Effector memory CD4-positive, alpha-beta T cell (primary cell): ENCODE measurements at places on chromosomes 2 and 18.

- no peaks in the 10 kb centered on the region for H3K27me3 ChIP-seq
- no peaks in the 10 kb centered on the region for H3K36me3 ChIP-seq
- no peak overlapping the region for H3K4me3 ChIP-seq
- H3K4me1 ChIP-seq: no peaks in the 10 kb centered on the region
- H3K27ac ChIP-seq: no peak overlapping the region
These were observed 799.7 kb upstream of the ACVR2A start for GRCh38 chr2:147045113-147045512.

DNA sequence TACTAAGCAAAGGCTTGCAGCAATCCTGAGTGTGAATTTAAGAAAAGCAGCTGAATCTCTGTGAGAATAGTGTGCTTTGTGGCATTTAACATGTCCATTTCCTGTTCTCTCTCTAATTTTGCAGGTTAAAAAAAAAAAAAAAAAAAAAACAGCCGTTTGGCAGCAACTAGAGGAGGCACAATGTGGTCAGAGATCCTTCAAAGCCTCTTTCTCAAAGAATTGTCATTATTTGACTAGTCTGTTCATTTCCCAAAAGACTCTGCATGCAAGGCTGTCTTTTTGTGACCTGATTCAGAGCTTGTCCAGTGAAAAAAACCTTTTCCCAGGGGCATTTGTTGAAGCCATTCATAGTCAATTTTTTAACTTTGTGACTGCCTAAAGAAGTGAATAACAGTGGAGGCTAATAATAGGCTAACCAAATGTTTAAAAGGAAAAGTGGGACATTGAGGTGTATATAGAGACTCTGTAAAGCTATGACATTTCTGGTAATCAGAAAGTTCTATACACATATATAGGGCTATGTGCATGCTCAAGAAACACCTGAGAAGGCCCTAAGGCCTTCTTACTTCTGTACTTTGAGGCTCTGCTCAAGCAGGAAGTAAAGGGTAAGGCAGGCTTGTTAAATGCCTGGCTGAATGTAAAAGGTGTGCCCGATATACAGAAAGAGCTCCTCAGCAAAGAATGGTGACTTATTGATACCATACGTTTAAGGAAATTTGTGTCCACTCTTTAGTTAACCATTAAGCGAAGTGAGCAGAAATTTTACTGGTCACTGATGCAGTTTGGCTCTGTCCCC is 289.6 kb upstream of the RAB6C start:
- H3K36me3 ChIP-seq: no peaks in the 10 kb centered on the region
- no peak overlapping the region for H3K4me3 ChIP-seq
- no peak for DNase-seq
- no peak overlapping the region for H3K27ac ChIP-seq

GRCh38 chr2:129101186-129101585 is 782.5 kb upstream of the HS6ST1 start:
- no peak overlapping the region for H3K27ac ChIP-seq
- H3K36me3 ChIP-seq: no peaks in the 10 kb centered on the region
- DNase-seq: no peak
- H3K4me3 ChIP-seq: no peak overlapping the region

DNA sequence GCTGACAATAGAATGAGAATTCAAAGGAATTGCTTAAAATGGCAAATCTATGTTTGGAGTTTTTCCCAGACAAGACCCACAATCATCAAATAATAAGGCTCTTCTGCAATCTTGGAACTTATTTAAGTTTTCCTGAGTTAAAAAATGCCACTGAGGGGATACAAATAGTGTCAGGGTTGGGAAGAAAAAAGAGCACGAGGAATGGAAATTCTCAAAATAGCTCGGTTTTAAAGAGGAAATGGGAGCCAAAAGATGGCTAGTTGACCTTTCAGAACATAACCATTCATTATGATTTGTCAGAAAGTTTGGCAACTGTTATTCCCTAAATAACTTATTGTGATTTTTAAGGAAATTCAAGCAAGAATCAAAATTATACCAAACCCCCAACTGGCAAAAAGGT is 127.7 kb downstream of the RAPGEF4 start:
- H3K27me3 ChIP-seq: no peaks in the 10 kb centered on the region
- H3K4me3 ChIP-seq: no peak overlapping the region
- no peak overlapping the region for H3K27ac ChIP-seq
- H3K36me3 ChIP-seq: no peaks in the 10 kb centered on the region

DNA sequence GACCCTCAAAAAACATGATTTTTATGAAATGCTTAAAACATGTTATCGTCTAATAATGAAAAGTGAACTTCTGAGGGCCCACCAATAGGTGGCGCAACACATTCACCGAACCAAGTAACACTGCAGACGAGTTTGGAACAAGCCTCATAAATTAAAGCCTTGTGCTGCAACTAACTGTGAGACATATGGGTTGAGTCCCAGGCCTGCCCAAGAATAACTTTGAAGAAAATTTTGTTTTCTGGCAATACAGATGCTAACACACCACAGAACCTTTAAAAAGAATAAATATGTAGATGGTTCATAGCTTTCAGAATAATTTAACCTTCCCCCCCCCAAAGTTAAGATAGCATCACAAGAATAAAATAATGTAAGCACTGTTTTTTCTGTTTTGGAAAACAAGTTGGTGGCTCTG is 285.9 kb downstream of the RNF144A start:
- no peaks in the 10 kb centered on the region for H3K36me3 ChIP-seq
- no peak overlapping the region for H3K4me3 ChIP-seq
- no peaks in the 10 kb centered on the region for H3K4me1 ChIP-seq
- H3K27ac ChIP-seq: no peak overlapping the region
- DNase-seq: peak; percentile 13

DNA sequence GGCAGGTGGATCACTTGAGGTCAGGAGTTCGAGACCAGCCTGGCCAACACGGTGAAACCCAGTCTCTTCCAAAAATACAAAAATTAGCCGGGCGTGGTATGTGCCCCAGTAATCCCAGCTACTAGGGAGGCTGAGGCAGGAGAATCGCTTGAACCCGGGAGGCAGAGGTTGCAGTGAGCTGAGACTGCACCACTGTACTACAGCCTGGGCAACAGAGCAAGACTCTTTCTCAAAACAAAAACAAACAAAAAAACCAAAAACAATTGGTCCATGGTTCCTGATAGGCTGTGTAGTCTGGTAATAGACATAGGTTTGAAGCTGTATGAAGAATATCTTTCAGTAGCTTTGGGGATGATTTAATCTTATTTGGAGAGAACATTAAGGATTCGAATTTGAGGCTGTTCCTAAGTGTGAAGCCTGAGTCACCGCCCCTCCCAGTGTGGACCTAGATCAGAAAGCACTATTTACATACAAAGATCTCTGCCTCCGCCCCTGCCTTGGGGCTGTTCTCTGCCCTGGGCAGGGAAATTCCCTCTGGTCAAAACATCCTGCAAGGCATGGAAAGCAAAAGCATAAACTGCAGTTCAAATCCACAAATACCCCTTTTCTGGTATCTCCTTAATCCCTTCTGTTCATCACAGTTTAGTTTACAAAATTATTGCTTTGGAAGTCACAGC is 52.8 kb upstream of the PMAIP1 start:
- DNase-seq: no peak
- no peaks in the 10 kb centered on the region for H3K4me1 ChIP-seq
- H3K27ac ChIP-seq: no peak overlapping the region
- no peaks in the 10 kb centered on the region for H3K27me3 ChIP-seq
- no peak overlapping the region for H3K4me3 ChIP-seq

GRCh38 chr2:179525340-179525739 is 260.7 kb upstream of the SESTD1 start:
- no peaks in the 10 kb centered on the region for H3K36me3 ChIP-seq
- H3K27me3 ChIP-seq: no peaks in the 10 kb centered on the region
- no peak overlapping the region for H3K27ac ChIP-seq
- H3K4me3 ChIP-seq: no peak overlapping the region
